Suppressor macrophage treated with lipopolysaccharide for 1 hour (primary cell): ENCODE measurements at places on chromosomes 6 and 20.

GRCh38 chr20:52923123-52923937 lies 48.8 kb upstream of the TSHZ2 start:
- peak; percentile 20 for DNase-seq

GRCh38 chr20:63016514-63017075 lies 9.8 kb upstream of the BHLHE23 start:
- no peak for DNase-seq

DNA sequence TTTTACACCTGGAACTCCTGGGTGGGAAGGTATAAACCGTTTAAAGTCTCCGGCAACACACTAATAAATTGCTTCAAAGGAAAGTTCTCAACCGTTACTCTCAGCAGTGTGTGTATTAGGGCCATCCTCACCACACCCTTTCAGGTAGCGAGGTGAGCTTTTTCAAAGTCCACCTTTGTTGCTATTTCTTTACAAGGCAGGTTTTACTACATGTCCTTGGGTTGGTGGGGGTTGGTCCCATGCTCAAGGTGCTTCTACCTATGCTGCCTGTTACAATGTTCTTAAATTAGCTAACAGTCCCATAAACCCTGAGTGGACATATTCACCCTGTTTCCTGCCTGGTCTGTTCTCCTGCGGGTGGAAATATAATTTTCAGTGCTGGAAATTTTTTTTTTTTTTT lies 13.2 kb upstream of the OSER1 start:
- DNase-seq = no peak

DNA sequence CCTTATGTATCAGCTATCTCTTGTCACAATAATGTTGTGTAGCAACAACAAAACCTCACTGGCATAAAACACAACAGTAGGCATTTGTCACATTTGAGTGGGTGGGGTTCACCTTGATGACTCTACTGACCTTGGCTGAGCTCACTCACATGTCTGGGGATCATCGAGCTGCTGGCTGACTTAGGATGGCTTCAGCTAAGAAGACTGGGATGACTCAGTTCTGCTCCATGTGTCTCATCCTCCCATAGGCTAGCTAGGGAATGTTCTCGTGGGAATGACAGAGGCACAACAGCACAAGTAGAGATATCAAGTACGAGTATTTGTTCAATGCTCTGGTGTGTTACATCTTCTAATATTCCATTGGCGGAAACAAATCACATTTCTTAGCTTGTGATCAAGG lies 167.9 kb downstream of the PLCB1 start:
- no peak for DNase-seq

- peak; percentile 55 for DNase-seq
These were observed 14.8 kb upstream of the NAA20 start for GRCh38 chr20:20002101-20002998.

DNA sequence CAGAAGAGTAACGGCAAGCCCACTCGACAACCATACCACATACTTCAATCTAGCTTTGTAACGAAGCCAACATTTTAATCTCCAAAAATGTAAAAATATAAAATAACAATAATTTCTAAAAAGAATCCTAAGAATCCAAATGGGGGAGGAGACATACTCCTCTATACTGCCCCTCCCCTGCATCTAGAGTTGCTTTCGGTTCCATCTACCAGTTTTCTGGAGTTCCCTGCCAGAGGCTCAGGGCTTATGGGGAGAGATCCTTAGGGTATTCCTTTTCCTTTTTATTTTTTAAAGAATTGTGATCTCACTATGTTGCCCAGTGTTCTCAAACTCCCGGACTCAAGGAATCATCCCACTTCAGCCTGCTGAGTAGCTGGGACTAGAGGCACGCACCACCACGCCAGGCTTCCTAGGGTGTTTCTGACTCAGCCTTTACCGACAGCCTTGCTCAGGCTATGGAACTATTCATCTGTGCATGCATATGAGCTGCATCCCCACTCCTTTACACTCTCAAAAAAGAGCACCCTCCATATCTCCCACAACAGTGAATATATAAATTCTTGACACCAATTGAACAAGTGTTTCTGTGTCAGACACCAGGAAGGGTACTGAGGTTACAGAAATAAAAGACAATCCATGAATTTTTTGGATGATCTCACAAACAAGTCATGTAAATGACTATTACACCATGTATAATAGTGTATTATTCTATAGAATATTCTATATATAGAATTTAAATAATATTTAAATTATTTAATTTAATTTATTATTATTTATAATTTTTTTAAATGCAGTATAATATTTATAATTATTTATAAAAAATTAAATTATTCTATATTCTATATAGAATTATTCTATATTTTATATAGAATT lies 40.7 kb upstream of the UBR2 start:
- DNase-seq = no peak
